Natural killer cell (primary cell): ENCODE measurements at places on chromosomes 4 and X.

GRCh38 chr4:71338846-71339593 is at the start of gene SLC4A4:
Gene SLC4A4 (plus strand): TSS chr4:71339020.
- H3K36me3 ChIP-seq = no peaks in the 10 kb centered on the region
- no peak within 1 kb of the TSS for H3K4me3 ChIP-seq
- peaks cover 6% of the 10 kb centered on the region for H3K4me1 ChIP-seq
- no peaks in the 10 kb centered on the region for H3K27me3 ChIP-seq
- peak; percentile 11 for DNase-seq
- H3K27ac ChIP-seq = no peak within 1 kb of the TSS

- H3K27me3 ChIP-seq = no peaks in the 10 kb centered on the region
- H3K4me1 ChIP-seq = no peaks in the 10 kb centered on the region
- no peak overlapping the region for H3K4me3 ChIP-seq
- no peaks in the 10 kb centered on the region for H3K36me3 ChIP-seq
- no peak overlapping the region for H3K27ac ChIP-seq
Observed at GRCh38 chr4:128601991-128602695, 207.4 kb upstream of the JADE1 start.

DNA sequence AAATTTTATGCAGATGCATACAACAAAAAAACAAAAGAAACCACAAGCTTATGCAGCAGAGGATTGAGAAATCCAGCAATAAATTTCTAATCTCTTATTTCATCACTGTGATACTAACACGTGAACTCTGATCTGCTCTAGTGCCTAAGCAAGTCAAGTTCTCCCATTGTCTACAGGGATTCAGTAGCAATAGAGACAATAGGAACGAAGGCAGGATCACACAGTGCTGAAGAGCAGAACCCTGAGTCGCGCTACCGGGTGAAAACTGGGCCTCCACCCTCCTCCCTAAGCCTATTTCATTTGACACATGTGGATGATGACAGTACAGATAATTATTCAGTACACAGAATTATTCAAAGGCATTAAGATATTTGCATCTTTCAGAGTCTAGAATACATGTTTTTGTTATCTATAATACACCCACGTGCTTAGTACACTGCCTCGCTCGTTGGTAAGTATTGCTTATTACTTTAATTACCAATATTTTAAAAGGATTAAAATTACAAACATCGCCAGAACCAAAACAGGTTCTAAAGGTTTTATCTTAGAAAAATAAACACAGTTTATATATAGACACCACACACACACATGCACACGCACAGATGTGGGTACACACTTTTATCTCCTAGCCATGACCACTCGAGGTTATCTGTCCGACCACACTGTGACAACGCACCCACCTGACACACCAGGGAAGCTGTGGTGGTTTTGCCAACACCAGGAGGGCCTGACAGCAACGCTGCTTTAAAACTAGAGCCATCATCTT is 60.1 kb downstream of the RFC1 start:
- H3K36me3 ChIP-seq = peaks cover 64% of the 10 kb centered on the region
- no peak for DNase-seq
- H3K4me1 ChIP-seq = no peaks in the 10 kb centered on the region
- H3K27ac ChIP-seq = no peak overlapping the region
- H3K4me3 ChIP-seq = no peak overlapping the region
- no peaks in the 10 kb centered on the region for H3K27me3 ChIP-seq

DNA sequence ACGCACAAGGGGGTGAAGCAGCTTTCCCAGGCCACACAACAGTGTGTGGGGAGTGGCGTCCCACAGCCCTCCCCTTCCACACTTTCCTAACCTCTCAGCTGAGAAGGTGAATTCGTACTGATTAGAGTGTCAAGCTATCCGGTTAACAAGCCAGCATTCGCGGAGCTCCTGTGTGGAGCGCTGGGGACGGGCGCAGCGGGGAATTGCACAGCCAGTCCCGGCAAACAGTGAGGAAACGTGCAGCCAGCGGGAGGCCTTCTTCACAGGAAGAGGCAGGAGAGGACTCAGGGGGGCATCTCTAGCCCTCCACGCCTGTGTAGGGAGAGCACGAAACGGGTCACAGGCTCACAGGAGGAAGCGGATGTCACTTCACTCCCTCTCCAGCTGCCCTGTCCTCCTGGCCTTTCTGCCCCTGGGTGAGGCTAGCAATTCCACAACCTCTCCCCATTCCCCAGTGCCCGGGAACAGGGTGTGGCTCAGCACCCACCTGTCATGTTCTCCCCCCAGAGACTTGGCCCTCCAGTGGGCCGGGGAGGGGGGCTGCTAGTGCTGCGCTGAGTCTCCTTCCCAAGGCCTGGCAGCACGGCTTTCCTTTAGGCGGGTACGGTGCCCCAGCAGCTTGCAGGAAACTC is 117.3 kb downstream of the CPZ start:
- H3K27me3 ChIP-seq = no peaks in the 10 kb centered on the region
- DNase-seq = no peak
- no peaks in the 10 kb centered on the region for H3K4me1 ChIP-seq
- no peak overlapping the region for H3K27ac ChIP-seq
- H3K36me3 ChIP-seq = no peaks in the 10 kb centered on the region

- H3K4me1 ChIP-seq = no peaks in the 10 kb centered on the region
- DNase-seq = no peak
- H3K27ac ChIP-seq = no peak overlapping the region
- no peaks in the 10 kb centered on the region for H3K27me3 ChIP-seq
Observed at GRCh38 chrX:115988825-115989224, 181.7 kb upstream of the AGTR2 start.

GRCh38 chr4:89619206-89619962 is 217.6 kb downstream of the SNCA start:
- no peaks in the 10 kb centered on the region for H3K36me3 ChIP-seq
- DNase-seq = no peak
- H3K27ac ChIP-seq = no peak overlapping the region
- H3K4me3 ChIP-seq = no peak overlapping the region
- H3K4me1 ChIP-seq = no peaks in the 10 kb centered on the region

DNA sequence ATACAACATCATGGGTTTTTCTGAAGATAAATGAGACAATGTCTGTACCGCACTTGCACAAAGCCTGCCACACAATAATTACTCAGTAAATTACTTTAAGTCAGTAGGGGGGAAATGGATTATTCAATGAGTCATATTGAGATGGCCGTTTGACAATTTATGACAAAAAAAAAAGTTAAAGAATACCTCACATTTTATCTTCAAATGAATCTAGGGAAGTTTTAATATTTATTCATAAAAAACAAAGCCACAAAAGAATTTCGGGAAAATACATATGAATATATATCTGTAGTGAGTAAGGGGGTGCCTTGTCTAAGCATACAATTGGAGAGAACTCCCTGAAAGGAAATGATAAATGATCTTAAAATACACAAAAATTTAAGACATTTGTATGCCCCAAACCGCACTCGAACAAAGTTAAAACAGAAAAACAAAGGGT is 197.0 kb upstream of the SLC7A11 start:
- H3K36me3 ChIP-seq = no peaks in the 10 kb centered on the region
- H3K27me3 ChIP-seq = no peaks in the 10 kb centered on the region
- no peaks in the 10 kb centered on the region for H3K4me1 ChIP-seq
- DNase-seq = no peak
- H3K27ac ChIP-seq = no peak overlapping the region

DNA sequence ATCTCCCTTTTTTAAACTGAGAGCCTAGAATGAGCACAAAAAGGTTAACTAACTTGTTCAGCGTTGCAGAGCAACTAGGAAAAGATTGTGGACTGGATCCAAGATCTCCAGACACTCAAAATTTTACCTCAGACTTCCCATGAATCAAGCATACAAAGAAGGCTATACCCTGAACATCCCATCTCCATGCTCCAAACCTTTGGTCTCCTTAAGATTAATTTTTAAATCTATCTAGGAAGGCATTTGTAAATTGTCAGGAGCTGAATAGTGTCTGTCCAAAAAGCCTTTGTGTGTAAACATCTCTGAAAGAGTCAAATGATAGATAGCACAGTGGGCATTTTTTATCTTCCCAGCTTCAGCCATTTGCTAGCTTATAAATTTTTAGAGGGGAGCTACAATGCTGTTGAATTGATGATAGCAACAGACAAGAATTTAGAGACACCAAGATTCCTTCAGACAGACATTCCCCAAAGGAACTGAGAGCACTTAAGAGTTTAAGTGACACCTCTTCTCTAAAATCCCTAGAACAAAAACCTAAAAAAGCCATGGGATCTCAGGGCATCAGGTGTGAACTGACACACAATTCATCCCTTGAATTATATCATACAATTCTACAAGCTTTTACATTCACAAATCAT is 480.8 kb upstream of the FAM241A start:
- no peak for DNase-seq
- no peaks in the 10 kb centered on the region for H3K36me3 ChIP-seq
- H3K27ac ChIP-seq = no peak overlapping the region
- no peak overlapping the region for H3K4me3 ChIP-seq
